ENCODE measurements at places on chromosomes 2 and 18. TPM values are rescaled to one million over a fixed set of nuclear protein-coding genes. Genes with fewer than 3 reads are reported as not detected.

GRCh38 chr18:48197819-48198218, 211.4 kb downstream of the ZBTB7C start:
- DNase-seq = no peak

DNA sequence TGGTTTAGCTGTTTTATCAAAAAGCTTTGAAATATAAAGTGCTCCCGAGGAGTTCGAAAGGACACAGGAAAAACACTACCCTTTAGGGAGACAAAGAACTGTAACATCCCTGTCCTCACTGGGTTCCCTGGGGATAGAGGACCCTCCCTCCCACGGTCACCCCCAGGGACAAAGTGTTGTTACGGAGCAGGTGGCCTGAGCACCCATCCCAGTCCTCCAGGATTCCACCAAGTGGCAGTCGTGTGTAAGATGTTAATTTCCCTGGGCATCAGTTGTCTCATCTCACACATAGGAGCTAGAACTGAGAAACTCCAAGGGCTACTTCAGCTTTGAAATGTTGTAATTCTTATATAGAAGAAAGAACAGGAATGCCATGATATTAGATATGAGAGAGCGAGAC, 137.7 kb downstream of the ALK start:
- DNase-seq = no peak

Gene CAPN13
- 3.1 TPM for total RNA-seq

Gene RUFY4
- not detected for total RNA-seq

Gene MAP3K19
- not detected for total RNA-seq

DNA sequence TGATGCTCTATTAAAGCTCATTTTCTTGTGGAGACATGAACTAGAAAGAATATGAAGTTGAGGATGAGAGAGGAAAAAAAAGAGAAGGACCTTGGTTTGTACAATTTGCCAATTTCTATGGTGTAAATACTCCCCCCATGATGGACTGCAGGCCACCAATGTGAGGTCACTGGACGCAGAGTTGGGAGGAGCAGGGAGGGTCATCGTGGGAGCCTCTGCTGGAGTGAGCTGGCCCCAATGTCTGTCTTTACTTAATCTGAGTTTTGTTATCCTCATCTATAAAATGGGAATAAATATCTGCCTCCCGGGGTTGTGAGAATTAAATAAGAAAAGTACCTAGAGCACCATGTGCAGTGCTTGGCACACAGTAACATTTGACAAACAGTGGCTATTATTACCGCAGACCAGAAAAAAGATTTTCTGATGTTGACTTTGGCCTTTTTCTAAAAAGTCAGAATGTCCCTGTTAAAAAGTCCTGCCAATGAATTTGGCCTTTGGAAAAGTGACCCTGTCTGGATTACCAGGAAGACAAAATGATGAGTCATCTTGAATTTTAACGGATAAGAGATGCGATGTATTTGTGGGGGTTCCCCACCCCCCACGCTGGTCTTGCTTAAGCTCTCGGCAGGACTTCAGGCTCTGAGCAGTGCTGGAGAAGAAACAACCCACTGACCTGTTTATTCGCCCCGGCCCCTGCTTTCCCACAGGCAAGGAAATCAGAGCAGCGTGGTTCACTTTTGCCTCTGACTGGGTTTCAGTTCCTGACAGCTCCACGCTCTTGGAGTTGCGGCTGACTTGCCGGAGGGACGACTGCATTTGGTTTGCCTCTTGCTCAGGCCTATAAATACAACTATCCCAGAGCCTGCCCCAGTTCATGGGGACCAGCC, 50.3 kb upstream of the FOSL2 start:
- DNase-seq = no peak

Gene PCARE
- 0.04 TPM for total RNA-seq

- DNase-seq = no peak
These were observed 61.3 kb upstream of the ITGA4 start for GRCh38 chr2:181395851-181396250.

Gene FABP1
- total RNA-seq = not detected

Gene CFAP221
- total RNA-seq = not detected

Gene MARCO
- 1.6 TPM for total RNA-seq

GRCh38 chr2:160328811-160329527, 128.9 kb upstream of the ITGB6 start:
- no peak for DNase-seq

GRCh38 chr2:150919901-150920300, 341.8 kb downstream of the RBM43 start:
- no peak for DNase-seq

Gene FAM124B
- 2.0 TPM for total RNA-seq

- DNase-seq = no peak
These were observed 1884.0 kb upstream of the CELF4 start for GRCh38 chr18:39449566-39449965.

Gene NRP2
- 28.2 TPM for total RNA-seq
